ENCODE measurements at places on chromosomes 4 and X. TPM values are rescaled to one million over a fixed set of nuclear protein-coding genes. Genes with fewer than 3 reads are reported as not detected.

DNA sequence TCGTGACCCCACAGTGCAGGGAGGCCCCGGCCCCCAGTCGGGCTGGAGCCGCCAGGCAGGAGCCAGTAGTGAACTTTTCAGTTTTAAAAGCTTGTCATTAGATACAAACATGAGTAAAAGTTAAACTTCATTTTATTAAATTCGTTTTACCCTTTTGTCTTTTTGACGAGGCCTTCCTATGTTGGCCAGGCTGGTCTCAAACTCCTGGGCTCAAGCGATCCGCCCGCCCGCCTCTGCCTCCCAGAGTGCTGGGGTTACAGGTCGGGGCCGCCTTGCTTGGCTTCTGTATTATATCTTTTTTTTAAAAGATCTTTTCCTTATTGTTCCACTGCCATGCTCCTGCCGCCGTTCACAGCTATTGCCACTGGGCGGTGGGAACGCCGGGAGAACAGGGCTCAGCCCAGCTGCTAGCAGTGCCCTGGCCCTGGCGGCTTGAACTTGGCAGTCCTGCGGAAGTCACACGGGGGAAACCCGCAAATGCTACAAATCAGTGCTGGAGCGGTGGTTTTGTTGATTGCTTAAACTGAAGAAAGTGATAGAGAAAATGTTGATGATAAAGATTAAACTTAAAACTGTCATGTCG is 968 bp upstream of the NELFA start:
- peaks cover 29% of the 10 kb centered on the region for H3K4me1 ChIP-seq
- H3K27me3 ChIP-seq: no peaks in the 10 kb centered on the region
- DNase-seq: peak; percentile 77
- H3K27ac ChIP-seq: peak overlapping the region; percentile 87
- peak overlapping the region; percentile 85 for H3K4me3 ChIP-seq

IL1RAPL1 gene
- total RNA-seq: not detected

GRCh38 chr4:120816296-120816965 is 106.1 kb downstream of the PRDM5 start:
- H3K4me3 ChIP-seq: no peak overlapping the region
- peaks cover 11% of the 10 kb centered on the region for H3K4me1 ChIP-seq
- no peak for DNase-seq
- H3K27me3 ChIP-seq: no peaks in the 10 kb centered on the region
- no peaks in the 10 kb centered on the region for H3K36me3 ChIP-seq

- no peaks in the 10 kb centered on the region for H3K4me1 ChIP-seq
- no peaks in the 10 kb centered on the region for H3K36me3 ChIP-seq
- no peaks in the 10 kb centered on the region for H3K27me3 ChIP-seq
- DNase-seq: no peak
Observed at GRCh38 chrX:85378461-85378860, 1.0 kb downstream of the POF1B start.

DNA sequence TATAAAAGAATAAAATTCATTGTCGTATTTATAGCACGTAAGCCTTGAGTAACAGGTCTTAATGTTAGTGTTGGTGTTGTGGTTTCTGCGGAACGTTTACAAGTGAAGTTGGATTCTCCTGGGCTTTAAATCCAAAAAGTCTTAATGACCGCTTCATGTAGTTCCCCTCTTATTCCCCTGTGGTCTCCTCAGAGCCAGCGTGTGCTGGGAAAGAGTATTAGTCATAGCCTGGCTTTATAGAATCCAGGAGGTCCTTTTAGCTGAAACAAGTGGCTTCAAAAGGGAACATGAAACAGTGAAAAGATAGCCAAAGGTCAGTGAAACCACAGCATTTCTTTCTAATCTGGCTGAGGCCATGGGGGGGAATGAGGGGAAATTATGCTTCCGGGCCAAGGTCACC is 79.1 kb downstream of the CLCN4 start:
- H3K4me1 ChIP-seq: no peaks in the 10 kb centered on the region
- no peak overlapping the region for H3K27ac ChIP-seq
- no peak for DNase-seq
- H3K36me3 ChIP-seq: no peaks in the 10 kb centered on the region
- H3K4me3 ChIP-seq: no peak overlapping the region
- no peaks in the 10 kb centered on the region for H3K27me3 ChIP-seq

CXCL5 gene
- not detected for total RNA-seq

ANOS1 gene
- not detected for total RNA-seq

DNA sequence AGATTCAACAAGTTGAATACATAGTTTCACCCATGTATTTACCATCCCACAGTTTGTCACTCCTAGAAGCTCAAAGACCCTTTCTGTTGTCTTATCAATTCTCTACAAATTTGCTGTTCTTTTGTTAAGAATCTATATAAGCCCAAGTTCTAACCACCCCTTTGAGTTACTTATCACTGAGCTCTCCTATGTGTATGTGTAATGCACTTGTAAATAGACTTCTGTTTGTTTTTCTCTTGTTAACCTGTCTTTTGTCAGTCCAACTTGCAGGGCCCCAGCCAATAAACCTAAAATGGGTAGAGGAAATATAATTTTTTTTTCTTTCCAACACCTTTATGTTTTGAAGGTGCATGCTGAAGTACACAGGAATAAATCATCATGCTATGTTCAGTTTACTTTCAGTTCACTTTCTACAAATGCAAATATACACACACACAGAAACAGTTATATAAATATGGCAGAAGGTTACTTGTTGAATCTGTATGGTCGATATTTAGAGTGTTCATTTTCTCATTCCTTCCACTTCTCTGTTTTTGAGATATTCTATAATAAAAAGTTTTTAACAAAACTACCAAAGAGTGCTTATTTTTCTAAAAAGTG is 22.3 kb upstream of the CLOCK start:
- H3K27ac ChIP-seq: no peak overlapping the region
- no peaks in the 10 kb centered on the region for H3K36me3 ChIP-seq
- H3K4me3 ChIP-seq: no peak overlapping the region

DNA sequence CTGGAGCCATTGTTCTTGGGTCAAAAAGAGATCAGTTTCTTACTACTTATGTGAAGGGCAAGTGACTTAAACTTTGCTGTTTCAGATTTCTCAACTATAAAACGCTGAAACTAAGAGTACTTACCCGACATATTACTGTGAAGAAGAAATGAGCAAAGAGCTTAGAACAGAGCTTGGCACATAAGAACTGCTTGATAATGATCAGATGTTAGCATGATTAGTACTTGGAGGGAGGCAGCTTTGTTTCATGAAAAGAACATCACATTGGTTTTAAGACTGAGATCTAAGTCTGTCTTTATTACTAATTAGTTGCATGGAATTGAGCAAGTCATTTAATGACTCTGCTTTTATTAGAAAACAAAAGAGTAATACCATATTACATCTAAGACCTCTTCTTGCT is 169.1 kb downstream of the ARHGAP24 start:
- H3K4me1 ChIP-seq: no peaks in the 10 kb centered on the region
- no peak for DNase-seq
- no peaks in the 10 kb centered on the region for H3K36me3 ChIP-seq
- H3K27ac ChIP-seq: no peak overlapping the region
- H3K4me3 ChIP-seq: no peak overlapping the region

DNA sequence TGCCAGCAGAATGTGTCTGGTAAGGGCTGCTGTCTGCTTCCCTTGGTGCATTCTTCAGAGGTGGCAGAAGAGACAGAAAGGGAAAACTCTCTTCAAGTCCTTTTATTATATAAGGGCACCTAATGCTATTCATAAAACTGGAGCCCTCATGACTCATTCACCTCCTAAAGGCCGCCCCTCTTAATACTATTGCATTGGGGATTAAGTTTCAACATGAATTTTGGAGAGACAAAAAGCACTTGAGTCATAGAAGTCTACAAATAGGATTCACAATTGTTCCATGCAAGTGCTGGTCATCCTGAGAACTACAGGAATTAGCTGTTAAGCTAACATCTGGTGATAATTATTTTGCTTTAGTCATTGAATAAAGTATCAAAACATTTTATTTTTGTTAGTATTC is 349.5 kb downstream of the HS3ST1 start:
- no peaks in the 10 kb centered on the region for H3K36me3 ChIP-seq
- no peaks in the 10 kb centered on the region for H3K4me1 ChIP-seq
- no peak overlapping the region for H3K4me3 ChIP-seq
- DNase-seq: no peak

- H3K4me1 ChIP-seq: no peaks in the 10 kb centered on the region
- H3K36me3 ChIP-seq: no peaks in the 10 kb centered on the region
- no peak overlapping the region for H3K4me3 ChIP-seq
- H3K27me3 ChIP-seq: no peaks in the 10 kb centered on the region
Observed at GRCh38 chr4:161254375-161254774, 909.4 kb downstream of the FSTL5 start.

GRCh38 chr4:144294211-144294610 is 153.7 kb upstream of the GYPA start:
- no peaks in the 10 kb centered on the region for H3K36me3 ChIP-seq
- no peak overlapping the region for H3K4me3 ChIP-seq
- no peaks in the 10 kb centered on the region for H3K27me3 ChIP-seq
- H3K4me1 ChIP-seq: no peaks in the 10 kb centered on the region

GRCh38 chr4:88722276-88722780 is 24.7 kb upstream of the NAP1L5 start:
- H3K36me3 ChIP-seq: peaks cover 21% of the 10 kb centered on the region
- no peaks in the 10 kb centered on the region for H3K4me1 ChIP-seq
- no peaks in the 10 kb centered on the region for H3K27me3 ChIP-seq
- H3K4me3 ChIP-seq: no peak overlapping the region
- DNase-seq: no peak

DNA sequence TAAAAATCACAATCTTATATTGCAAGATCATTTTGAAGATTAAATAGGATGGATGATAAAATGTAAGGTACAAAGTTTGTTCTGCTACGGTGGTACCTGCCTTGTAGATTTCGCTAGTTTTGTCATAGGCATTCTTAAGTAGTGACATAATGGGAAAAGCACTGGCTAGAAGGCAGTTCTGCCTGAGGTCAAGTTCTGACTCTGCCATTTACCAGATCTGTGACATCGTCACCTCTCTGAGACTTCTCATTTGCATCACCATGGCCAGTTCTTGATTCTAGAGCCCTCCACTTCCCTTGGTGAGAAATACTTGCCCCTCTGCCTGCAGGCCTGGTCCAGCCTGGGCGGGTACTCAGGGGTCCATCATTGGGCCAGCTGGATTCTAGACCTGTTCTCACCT is 85.2 kb downstream of the HS3ST1 start:
- H3K36me3 ChIP-seq: no peaks in the 10 kb centered on the region
- no peak overlapping the region for H3K4me3 ChIP-seq
- no peaks in the 10 kb centered on the region for H3K4me1 ChIP-seq
- H3K27ac ChIP-seq: no peak overlapping the region
- DNase-seq: no peak
- no peaks in the 10 kb centered on the region for H3K27me3 ChIP-seq

DNA sequence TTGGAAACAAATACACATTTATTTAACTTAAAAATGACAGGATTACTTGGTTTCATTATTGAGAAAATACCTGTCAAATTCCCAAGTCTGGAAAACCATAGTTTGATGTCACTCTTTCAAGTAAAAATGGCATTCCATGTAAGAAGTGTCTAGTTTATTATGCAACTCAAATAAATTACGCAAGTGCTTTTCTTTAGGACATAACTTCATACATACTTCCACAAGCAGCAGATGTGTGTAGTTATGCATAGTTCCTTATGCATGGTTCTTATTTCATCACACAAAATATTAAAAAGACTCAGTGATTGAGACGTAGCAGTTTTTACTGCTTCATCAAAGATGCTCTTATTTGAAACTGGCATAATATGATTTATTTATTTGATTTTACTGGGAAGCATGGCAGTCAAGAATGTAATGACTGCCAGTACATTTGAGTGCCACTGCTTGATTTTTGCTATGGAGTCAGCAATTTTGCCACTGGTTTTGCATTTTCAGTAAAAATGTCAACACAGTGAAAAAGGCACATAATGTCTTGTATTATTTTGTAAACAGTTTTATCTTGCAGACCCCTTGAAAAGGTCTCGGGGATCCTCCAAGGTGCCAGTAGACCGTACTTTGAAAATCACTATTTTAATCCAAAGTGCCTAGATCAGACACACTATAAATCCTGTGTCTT is 62.1 kb downstream of the CLCN3 start:
- no peaks in the 10 kb centered on the region for H3K27me3 ChIP-seq
- H3K36me3 ChIP-seq: peaks cover 26% of the 10 kb centered on the region
- no peak for DNase-seq
- H3K27ac ChIP-seq: no peak overlapping the region
- H3K4me1 ChIP-seq: peaks cover 4% of the 10 kb centered on the region
- no peak overlapping the region for H3K4me3 ChIP-seq

- H3K36me3 ChIP-seq: peaks cover 7% of the 10 kb centered on the region
- H3K4me3 ChIP-seq: peak overlapping the region; percentile 84
- H3K27me3 ChIP-seq: peaks cover 2% of the 10 kb centered on the region
- peaks cover 66% of the 10 kb centered on the region for H3K4me1 ChIP-seq
Observed at GRCh38 chr4:80070880-80071603, 2.0 kb downstream of the ANTXR2 start.

POLN gene
- 1.3 TPM for total RNA-seq

- H3K4me1 ChIP-seq: no peaks in the 10 kb centered on the region
- no peak overlapping the region for H3K4me3 ChIP-seq
- no peaks in the 10 kb centered on the region for H3K36me3 ChIP-seq
- H3K27ac ChIP-seq: no peak overlapping the region
- peaks cover 7% of the 10 kb centered on the region for H3K27me3 ChIP-seq
- DNase-seq: no peak
Observed at GRCh38 chr4:7254736-7255487, 62.6 kb downstream of the SORCS2 start.

UGT2B11 gene
- total RNA-seq: not detected

- no peaks in the 10 kb centered on the region for H3K27me3 ChIP-seq
- DNase-seq: no peak
- no peak overlapping the region for H3K27ac ChIP-seq
Observed at GRCh38 chrX:119492463-119492862, 24.2 kb downstream of the SLC25A5 start.

ENPEP gene
- total RNA-seq: not detected

GRCh38 chr4:117577686-117578311 is 456.5 kb upstream of the NDST3 start:
- no peaks in the 10 kb centered on the region for H3K27me3 ChIP-seq
- no peak overlapping the region for H3K4me3 ChIP-seq
- DNase-seq: no peak
- H3K36me3 ChIP-seq: no peaks in the 10 kb centered on the region
- H3K27ac ChIP-seq: no peak overlapping the region

GRCh38 chr4:90542216-90542615 is 415.0 kb downstream of the CCSER1 start:
- peaks cover 2% of the 10 kb centered on the region for H3K4me1 ChIP-seq
- DNase-seq: no peak
- no peak overlapping the region for H3K4me3 ChIP-seq
- no peak overlapping the region for H3K27ac ChIP-seq
- no peaks in the 10 kb centered on the region for H3K36me3 ChIP-seq

All from activated naive CD4-positive, alpha-beta T cell treated with anti-CD3 and anti-CD28 coated beads for 36 hours (primary cell).